Glutamatergic neuron (in vitro differentiated cells): ENCODE measurements at places on chromosomes 3 and 15. TPM values are rescaled to one million over a fixed set of nuclear protein-coding genes. Genes with fewer than 3 reads are reported as not detected.

- no peak for DNase-seq
Observed at GRCh38 chr3:140505876-140506275, 172.0 kb upstream of the TRIM42 start.

- no peak for DNase-seq
Observed at GRCh38 chr3:37375184-37376127, 201.1 kb upstream of the LRRFIP2 start.

DNA sequence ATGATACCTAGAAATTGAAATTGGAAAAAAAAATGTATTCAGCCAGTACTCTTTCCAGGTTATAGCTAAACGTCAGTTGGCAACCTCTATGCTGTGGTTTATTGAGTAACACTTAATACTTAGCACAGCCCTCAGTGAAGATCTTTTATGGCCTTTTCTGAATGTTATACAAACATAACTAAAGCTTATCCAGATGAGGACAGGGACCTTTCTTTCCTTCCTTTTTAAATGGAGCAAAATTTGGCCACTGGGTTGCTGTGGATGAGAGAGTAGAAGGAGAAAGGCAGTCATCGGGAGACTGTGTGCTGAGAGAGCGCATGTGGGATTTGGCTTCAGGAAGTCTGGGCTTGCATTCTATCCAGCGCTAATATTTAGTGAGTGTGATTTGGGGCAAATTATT, 36.1 kb downstream of the IGF1R start:
- no peak for DNase-seq

GRCh38 chr15:50636146-50636545, 50.5 kb downstream of the TRPM7 start:
- DNase-seq = no peak

GRCh38 chr15:50778086-50778485, 12.6 kb upstream of the SPPL2A start:
- no peak for DNase-seq

SST gene
- total RNA-seq = 1,741 TPM

DNA sequence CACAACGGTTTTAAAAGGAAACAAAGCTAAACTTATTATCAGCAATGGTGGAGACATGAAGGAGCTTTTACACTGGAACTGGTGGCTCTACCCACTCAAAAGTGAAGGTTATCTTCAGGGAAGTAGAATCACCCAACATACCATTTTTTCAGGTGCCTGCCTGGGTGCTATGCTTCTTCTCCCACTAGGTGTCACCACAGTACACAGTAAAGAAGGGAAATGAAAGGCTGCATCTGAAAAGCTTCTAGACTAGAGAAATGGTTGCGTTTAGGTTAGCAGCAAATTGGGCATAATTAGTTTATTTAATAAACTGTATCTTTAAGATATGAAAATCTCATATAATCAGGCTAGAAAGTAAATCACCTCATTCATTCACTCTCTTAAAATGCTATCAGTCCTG, 47.0 kb upstream of the SELENOK start:
- peak; percentile 52 for DNase-seq

DNA sequence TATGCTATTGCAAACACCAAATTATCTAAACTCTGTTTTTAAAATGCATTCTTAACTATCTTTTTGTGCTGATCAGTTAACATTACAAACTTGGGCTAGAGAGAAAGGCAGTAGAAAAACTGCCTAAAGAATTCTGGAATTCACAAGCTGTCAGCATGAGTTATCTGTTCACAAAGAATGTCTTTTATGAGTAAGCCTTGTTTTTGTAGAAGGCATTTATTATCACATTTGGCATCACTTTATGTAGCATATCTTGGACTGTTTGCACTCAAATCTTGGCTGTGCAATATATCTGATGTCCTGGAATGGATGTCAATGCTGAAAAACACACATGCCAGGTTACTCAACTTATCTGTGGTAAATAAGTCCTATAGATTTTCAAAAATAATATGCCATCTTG, 15.5 kb upstream of the BCHE start:
- DNase-seq = no peak

PRR20G gene
- not detected for total RNA-seq
